ENCODE measurements at places on chromosomes 6 and 20.

DNA sequence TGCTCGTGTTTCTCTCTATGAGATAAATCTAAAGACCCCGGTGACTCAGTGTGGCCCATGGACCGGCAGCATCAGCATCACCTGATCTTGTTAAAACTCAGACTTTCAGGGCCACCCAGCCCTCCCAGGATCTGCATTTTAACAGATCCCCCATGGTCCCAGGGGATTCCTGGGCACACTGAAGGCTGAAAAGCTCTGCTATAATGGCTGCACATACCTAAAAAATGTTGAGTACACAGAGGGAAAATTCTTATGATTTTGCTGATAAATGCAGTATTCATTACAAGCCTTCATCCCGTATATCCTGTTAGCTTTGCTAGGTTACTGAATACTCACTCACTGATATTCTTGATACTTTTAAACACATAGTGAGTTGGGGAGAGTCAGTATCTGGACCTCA, 200.5 kb downstream of the MYLK4 start:
- no peak for DNase-seq

- no peak for DNase-seq
These were observed 87.1 kb downstream of the CEBPB start for GRCh38 chr20:50277460-50278376.

DNA sequence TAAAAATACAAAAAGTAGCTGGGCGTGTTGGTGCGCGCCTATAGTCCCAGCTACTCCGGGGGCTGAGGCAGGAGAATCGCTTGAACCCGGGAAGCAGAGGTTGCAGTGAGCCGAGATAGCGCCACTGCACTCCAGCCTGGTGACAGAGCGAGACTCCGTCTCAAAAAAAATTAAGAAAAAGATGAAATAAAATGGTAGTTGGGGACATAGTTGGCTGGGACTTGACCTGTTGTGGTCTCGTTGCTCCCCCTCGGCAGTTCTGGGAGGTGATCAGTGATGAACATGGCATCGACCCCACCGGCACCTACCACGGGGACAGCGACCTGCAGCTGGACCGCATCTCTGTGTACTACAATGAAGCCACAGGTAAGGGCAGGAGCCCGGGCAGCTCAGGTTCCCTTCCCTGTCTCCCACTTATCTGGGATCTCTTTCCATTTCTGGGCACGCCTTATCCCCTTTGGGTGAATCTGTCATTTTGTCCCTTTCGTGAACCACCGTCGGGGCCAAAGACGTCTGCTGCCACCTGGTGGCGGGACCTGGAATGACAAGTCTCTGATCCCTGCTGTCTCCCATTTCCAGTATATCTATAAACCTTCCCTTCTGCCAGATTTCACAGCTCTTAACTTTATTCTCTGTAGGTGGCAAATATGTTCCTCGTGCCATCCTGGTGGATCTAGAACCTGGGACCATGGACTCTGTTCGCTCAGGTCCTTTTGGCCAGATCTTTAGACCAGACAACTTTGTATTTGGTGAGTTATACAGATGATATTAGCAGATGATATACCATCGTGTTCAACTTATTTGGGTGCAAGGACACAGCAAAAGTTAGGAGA, 2.3 kb downstream of the TUBB start:
- DNase-seq, result peak; percentile 42

DNA sequence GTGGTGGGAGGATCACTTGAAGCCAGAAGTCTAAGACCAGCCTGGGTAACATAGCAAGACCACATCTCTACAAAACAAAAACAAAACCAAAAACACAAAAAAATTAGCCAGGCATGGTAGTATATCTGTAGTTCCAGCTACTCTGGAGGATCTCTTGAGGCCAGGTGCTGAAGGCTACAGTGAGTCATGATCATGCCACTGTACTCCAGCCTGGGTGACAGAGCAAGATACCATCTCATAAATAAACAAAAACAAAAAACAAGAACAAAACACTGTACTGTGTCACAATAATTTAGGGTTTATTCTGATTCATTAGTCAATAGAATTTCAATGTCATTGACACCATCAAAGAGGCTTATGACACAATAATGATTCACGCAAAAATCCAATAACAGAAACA, 1121.7 kb upstream of the MAP3K7 start:
- DNase-seq, result no peak

- DNase-seq, result no peak
These were observed 42.8 kb upstream of the LOC128125822 start for GRCh38 chr6:63529498-63529897.

DNA sequence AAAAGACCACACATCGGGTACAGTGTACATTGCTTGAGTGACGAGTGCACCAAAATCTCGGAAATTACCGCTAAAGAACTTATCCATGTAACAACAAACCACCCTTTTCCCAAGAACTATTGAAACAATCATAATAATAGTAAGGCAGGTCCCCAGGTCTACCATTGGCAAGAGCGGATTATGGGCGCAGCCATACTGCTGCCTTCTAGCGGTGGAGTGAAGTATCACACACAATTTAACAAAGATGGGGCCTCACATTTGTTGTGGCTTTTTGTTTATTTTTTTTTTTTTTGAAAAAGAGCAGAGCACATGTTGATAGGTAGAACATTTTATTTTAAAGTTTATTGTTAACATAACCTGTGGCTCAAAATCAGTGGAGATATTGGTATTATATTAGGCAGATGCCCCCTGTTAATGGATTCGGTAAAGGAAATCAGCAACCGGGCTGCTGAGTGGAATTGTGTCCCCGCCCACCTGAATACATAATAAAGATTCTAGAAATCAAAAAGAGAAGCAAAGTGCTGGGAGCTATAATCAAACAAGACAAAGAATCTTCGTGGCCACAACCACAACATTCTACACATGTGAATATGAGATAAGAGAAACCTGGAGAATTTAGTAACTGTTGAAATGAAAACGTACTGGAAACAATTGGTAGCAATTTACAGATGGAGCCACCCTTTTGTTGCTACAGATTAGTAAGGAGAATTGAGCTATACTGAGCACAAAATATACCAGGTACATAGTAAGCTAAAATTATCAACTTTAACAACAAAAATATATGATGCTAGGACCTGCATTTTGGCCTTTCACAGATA, 94.2 kb upstream of the EXOC2 start:
- DNase-seq, result no peak

DNA sequence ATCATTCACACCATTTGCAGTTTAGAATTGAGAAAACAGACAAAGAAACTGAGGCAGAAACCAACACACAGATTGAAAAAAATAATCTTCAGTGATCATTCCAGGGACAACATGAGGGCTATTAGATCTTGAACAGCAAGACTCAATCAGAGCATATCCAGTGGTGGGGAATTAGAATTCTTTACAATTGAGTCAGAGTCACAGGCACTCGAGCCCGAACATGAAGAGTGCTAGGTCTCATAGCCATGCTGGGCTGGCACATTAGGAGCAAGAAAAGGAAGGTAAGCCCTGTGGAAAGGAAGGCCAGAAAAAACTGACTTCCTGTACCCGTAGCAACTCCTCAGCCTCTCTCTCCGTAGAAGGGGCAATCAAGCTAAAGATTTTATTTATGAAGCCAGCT, 419.9 kb downstream of the HAO1 start:
- no peak for DNase-seq

DNA sequence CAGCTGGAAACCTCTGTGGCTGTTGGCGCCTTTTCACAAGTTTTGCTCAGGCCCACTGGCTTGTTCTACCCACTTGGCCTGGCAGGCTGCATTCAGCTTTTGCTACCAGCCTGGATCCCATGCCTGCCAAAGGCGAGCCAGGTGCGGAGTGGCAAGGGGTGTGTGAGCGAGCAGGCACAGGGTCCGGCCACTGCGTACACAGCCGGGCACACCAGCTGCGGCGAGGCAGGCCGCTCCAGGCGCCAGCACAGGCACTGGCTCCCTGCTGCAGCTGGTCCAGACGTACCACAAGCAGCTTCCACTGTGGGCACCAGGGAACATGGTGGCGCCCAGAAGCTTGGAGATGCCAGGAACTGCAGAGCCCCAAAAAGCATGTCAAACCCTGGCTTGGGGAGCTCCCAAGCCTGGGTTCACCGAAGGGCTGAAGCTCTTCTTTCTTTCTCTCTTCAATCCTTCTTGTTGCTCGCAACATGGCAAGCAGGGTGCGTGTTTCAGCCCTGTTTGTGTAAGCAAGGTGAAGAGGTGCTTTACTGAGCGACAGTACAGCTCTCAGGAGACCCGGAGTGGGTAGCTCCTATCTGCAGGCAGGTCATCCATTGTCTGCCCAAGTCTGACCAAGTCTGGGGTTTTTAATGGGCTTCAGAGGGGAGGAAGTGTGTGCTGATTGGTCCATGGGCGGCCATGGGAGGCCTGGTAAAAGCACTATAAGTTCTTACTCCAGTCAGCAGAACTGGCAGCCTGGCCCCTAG, 32.6 kb upstream of the GRM4 start:
- DNase-seq, result no peak

DNA sequence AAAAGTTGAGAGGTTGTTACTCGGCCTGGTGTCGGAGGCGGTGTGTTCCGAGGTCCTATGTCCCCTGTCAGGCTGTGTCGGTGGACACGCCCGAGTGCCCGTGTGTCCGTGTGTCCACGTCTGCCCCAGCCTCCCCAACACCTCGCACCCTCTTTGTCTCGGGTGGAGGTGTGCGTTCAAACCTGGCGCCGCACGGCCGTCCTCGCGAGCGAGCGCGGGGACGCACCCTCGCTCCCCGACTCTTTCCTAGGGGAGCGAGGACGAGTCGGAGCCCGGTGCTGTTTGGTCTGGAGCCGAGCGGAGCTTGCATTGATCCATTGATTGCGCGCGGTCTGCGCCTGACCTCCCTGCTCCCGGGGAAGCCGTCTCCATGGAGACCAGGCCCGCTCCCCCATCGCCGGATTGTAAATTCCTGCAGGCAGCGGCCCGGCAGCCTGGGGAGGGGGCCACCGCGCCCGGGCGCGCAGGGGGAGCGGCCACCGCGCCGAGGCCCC, 411 bp upstream of the SCUBE3 start:
- DNase-seq, result no peak

DNA sequence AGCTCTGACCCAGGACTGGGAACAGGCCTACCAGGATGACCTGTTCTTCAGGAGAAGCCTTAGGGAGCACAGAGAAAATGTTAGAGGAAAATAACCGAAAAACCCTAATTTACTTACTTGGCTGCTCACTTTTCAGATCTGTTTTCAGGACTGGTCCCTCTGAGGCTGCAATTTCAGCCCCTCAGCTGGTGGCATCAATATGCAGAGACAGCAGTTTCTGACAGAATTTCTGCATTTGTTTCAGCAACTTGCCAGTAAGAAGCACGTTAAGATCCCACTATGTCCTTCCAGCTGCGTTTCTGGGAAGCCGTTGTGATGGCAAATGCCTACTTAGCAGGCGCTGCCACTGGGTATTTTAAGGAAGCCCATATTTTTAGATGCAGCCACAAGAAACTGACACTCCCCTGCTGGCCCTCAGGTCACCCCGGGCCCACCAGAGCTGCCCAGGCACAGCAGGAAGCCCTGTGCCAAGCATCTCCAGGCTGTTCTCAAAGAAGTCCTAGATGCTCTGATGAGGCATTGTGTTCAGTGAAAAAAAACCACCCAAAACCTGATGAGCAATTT, 7.5 kb downstream of the YTHDF1 start:
- DNase-seq, result no peak

- no peak for DNase-seq
These were observed 80.7 kb upstream of the CCN6 start for GRCh38 chr6:111973118-111973761.

GRCh38 chr20:14441201-14441600, 103.8 kb upstream of the FLRT3 start:
- no peak for DNase-seq

DNA sequence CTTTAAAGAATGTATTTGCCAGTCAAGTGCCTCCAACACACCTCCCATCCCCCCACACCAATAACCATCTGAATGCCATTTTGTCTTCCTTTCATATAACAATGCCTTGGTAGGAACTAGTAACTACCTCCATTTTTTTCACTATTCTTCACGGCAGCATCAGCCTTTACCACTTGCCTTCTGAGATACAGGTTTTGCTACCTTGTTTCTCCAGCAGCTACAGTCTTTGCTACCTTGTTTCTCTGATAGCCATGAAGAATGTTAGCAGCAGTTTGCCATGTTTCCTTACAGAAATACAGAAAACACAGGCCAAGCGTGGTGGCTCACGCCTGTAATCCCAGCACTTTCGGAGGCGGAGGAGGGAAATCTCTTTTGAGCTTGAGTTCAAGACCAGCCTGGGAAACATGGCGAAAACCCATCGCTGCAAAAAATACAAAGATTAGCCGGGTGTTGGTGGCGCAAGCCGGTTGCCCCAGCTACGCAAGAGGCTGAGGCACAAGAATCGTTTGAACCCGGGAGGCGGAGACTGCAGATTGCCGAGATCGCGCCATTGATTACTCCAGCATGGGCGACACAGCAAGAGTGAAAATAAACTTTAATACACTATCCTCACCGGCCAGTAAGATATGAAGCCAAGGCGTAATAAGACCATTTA, 100.9 kb downstream of the HFE start:
- no peak for DNase-seq

GRCh38 chr6:151027295-151027747, 161.8 kb downstream of the MTHFD1L start:
- DNase-seq, result no peak

DNA sequence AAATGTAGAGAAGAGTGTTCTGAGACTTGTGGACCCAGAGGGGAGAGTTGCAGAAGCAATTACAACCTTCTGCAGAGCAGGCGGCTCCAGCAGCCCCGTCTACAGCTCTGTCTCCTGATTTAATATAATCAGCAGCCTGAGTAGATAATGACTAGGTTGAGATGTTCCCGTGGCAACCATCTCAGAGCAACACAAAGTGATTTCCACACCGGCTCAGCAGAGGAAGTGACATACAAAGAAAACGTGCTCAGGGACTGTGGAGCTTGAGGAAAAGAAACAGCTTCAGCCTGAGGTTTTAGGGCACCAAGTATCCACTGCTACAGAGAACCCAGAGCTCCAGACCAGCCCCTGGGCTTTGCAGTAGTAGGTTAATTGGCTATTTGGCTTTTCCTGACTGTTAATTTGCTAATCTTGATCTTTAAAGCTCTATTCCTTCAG, 136.4 kb downstream of the MTFR2 start:
- no peak for DNase-seq

DNA sequence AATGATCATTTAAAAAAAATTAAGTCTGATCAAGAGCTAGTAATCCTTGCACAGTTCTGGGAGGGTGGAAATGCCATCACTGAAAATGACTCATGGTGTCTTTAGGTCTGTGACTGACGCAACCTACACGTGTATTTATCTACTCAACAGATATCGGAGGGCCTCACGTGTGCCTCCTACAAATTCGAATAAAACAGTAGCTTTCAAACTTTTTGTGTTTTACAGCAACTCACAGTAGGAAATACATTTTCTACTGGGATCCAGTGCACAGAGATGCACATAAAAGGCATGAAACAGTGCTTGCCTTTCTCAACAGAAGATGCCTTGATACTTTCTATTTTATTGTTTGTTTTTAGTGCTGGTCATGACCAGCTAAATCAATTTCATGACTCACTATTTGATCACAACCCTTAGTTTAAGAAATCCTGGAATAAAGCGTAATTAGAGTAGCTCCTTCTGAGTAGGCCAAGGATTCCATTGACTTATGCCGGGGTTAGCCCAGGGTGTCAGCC, 210.0 kb upstream of the SNX9 start:
- DNase-seq, result no peak

- DNase-seq, result no peak
These were observed 59.5 kb downstream of the CBFA2T2 start for GRCh38 chr20:33549229-33549999.

- DNase-seq, result no peak
These were observed 16.3 kb downstream of the LRRC73 start for GRCh38 chr6:43493833-43494232.

- no peak for DNase-seq
These were observed 125.7 kb upstream of the ARID1B start for GRCh38 chr6:156651486-156651885.

GRCh38 chr20:53918949-53919361, 151.4 kb downstream of the BCAS1 start:
- peak; percentile 1 for DNase-seq

All from NCI-H446 treated with DMSO at 0.1 percent for 48 hours (cell line).